Sigmoid colon (tissue), 7 donors: ENCODE measurements at places on chromosomes 11 and 22. TPM values are rescaled to one million over a fixed set of nuclear protein-coding genes. Genes with fewer than 3 reads are reported as not detected.
A peak's percentile ranks its signal among the peaks of the same experiment; 100 is the strongest.

DNA sequence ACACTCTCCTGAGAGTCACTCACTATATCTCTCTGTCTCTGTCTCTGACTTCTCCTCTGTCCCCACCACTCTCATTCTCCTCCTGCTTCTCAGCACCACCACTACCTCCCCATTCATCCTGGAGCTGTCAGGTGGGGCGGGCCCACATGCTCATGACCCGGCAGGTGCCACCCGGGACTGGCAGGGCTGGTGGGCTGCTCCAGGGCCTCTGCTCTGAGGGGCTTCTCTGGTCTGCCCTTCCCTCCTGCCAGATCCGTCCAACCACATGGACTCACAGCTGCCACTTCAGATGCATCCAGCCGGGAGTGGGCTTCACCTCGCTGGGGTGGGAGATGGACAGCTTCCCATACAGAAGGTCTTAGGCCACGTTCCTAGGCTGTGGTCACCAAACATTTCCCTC lies 4.8 kb upstream of the EMID1 start:
- no peak overlapping the region for H3K27ac ChIP-seq
- H3K36me3 ChIP-seq = no peaks in the 10 kb centered on the region
- H3K27me3 ChIP-seq = no peaks in the 10 kb centered on the region
- no peaks in the 10 kb centered on the region for H3K4me1 ChIP-seq

- peak overlapping the region; percentile 91 for H3K27ac ChIP-seq
- H3K4me1 ChIP-seq = peaks cover 68% of the 10 kb centered on the region
- H3K27me3 ChIP-seq = no peaks in the 10 kb centered on the region
Observed at GRCh38 chr11:11171854-11172253, 181.2 kb downstream of the CSNK2A3 start.

GRCh38 chr22:27667121-27667843 lies 134.3 kb downstream of the MN1 start:
- no peaks in the 10 kb centered on the region for H3K36me3 ChIP-seq
- H3K27ac ChIP-seq = no peak overlapping the region
- peaks cover 3% of the 10 kb centered on the region for H3K27me3 ChIP-seq
- DNase-seq = no peak

Gene ARSA
- 24.8 TPM for total RNA-seq
